ENCODE measurements at places on chromosomes 11 and 22.

DNA sequence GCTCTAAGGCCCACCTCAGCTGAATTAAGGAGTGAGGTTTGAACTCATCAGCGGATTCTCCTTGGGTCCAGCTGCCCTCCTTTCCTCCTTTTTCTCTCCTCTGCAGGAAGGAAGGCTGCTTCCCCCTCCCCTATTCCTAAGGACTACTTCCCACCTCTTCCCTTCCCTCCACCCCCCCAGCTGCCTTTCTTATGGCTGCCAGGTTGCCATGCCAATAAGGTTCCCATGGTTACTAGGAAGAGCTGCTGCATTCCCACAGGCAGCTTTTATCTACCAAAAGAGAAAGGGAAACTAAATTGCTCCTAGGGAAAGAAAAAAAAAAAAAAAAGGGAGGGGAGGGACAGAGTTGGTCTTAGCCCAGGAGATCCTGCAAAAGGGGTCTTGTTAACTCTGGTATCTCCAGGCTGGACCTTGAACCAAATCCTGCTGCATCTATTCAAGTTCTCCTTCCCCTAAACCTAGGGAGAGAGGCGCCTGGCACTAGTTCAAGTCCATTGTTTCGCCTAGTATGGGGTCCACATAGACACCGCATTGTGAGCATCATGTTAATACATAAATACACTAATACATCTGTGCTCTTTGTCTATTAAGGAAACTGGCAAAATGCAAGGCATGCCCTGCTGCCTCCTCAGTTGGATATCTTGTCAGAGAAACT lies 21.2 kb upstream of the FEZ1 start:
- peak; percentile 96 for DNase-seq

DNA sequence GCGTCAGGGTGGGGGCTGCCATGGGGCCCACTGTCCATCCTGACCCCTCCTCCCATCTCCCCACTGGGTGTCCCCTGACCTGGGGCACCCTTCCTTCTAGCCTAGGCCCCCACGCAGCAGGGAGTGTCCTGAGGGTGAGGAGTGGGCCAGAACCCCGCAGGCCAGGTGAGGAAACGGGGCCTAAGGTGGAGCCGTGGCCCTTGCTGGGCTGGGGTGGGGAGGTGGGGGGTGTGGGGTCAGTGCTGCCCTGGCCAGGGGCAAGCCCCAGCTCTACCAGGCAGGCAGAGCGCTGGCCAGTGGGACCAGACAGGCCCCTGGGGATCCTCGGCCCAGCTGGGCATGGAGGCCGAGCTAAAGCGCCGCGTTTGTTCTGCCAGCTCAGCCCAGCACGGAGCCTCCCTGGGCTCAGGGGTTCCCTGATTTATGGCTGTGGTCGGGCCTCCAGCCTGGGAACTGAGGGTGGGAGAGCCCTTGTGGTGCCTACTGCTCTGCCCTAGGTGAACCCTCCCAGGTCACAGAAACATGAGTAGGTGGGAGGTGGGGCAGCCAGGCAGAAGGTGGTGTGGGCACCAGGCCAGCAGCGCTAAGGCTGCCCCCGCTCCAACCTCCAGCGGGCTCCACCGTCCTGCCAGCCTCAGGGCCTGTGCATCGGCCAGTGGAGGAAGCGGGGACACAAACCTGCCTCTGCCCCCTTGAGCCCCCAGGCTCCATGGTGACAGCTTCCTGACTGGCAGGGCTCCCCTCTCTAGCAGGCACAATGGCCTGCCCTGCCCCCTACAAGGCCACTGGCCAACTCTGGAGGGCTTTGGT lies 22.4 kb downstream of the TRMU start:
- no peak for DNase-seq

- no peak for DNase-seq
Observed at GRCh38 chr11:28794405-28794804, 686.2 kb downstream of the METTL15 start.

- no peak for DNase-seq
Observed at GRCh38 chr11:66327171-66328030, 8.8 kb downstream of the RIN1 start.

- no peak for DNase-seq
Observed at GRCh38 chr22:22097727-22098228, 115.2 kb upstream of the TOP3B start.

DNA sequence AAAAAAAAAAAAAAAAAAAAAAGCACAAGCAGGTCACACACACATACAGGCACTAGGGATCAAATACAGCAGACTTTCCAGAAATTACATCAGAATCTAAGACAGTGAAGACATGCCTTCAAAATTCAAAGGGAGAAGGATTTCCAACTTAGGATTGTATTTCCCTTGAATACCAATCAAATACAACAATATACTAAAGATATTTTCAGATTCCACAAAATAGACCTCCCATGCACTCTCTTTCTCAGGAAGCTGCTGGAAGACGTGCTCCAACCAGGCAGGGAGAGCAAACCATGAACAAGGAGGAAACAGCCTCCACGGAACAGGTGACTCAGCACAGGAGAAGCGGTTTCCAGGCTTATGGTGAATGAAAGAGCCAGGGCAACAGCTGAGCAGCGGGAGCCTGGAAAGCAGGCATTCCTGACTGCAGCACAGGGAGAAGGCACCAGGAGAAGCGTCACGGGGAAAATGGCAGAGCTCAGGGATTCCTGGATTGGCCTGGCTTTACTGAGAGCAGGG lies 32.0 kb downstream of the TMEM184B start:
- peak; percentile 93 for DNase-seq

- no peak for DNase-seq
Observed at GRCh38 chr11:118193910-118194566, 17.6 kb upstream of the SCN2B start.

- DNase-seq = no peak
Observed at GRCh38 chr11:13053255-13053917, 44.3 kb downstream of the RASSF10 start.

DNA sequence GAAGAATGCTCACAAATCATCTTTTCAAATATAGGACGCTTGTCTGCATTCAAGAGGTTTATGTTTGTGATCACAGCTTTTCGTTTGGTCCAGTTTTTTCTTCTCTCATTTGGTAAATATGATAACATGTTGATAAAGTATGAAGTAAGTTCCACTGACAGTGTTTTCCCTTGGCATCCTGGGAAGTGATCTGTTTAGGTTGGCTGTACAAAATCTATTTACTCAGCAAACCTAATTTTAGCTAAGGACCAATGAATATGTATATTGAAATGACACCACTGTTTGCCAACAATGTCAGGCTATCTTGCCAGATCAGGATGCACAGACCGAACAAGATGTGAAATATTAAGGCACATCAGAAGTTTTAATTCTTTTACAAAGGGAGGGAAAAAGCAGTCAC lies 1230.8 kb downstream of the LRRC4C start:
- DNase-seq = no peak

- DNase-seq = no peak
Observed at GRCh38 chr11:35856756-35857155, 87.1 kb upstream of the LDLRAD3 start.

GRCh38 chr22:32686354-32686753 lies 115.2 kb upstream of the TIMP3 start:
- no peak for DNase-seq

- no peak for DNase-seq
Observed at GRCh38 chr22:37400719-37401118, 26.6 kb downstream of the ELFN2 start.

DNA sequence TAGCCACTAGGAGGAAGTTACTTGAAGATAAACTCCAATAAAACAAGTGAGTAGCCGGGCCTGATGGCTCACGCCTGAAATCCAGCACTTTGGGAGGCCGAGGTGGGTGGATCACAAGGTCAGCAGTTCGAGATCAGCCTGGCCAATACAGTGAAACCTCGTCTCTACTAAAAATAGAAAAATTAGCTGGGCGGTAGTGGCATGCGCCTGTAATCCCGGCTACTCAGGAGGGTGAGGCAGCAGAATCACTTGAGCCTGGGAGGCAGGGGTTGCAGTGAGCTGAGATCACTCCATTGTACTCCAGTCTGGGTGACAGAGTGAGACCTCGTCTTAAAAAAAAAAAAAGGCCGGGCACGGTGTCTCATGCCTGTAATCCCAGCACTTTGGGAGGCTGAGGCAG lies 34.0 kb upstream of the CLPB start:
- no peak for DNase-seq

DNA sequence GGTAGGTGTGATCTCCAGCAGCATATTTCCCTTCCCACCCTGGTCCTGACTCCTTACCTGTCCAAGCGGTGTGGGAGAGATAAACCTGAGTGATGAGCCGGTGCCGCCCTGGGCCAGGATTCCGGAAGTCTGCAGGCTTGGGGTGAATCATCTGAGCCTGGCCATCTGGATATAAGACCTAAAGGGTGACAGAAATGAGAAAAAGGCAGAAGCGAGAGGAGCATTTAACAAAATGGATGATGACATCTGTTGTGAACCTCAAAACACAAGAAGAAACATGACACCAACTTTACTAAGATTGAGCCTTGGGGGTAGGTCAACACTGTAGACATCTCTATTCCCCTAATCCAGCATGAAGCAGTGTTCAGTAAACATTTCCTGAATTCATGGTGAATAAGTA lies 62.8 kb downstream of the AAMDC start:
- no peak for DNase-seq

- DNase-seq = peak; percentile 66
Observed at GRCh38 chr22:30609260-30610185, 2.5 kb downstream of the TCN2 start.

DNA sequence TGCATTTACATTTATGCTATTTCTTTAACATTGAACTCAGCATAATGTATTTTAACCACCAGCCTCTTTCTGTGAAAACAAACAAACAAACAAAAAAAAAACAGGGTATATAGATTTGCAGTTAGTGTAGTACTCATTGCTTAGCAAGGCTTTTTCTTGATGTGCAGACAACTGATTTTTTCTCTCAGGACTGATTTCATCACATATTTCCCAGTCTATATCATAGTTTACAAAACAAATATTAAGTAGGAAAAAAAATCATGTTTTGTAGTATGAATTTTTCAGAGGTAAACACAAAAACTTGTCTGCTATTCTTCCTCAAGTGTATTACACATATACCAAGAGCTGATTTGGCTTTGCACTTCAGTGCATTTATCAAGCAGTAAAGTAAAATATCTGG lies 123.0 kb downstream of the PDE3B start:
- no peak for DNase-seq

DNA sequence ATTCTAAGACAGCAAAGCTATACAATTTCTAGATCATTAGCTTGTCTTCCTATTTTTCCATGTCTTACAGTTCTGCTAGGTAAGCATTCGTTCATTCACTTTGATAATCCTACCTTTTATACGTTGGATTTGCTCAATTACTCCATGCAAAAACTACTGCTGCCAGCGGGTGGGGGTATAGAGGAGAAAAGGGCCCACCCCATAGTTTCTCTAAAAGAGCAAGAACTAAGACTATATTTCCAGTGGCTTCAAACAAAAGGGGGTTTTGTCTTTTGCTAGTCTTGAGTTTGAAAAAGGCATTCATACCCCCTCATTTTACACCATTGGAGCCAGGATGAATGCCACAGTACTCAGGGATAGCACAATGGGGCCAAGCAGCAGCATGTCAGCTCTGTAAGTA lies 155.7 kb downstream of the WT1 start:
- peak; percentile 59 for DNase-seq

DNA sequence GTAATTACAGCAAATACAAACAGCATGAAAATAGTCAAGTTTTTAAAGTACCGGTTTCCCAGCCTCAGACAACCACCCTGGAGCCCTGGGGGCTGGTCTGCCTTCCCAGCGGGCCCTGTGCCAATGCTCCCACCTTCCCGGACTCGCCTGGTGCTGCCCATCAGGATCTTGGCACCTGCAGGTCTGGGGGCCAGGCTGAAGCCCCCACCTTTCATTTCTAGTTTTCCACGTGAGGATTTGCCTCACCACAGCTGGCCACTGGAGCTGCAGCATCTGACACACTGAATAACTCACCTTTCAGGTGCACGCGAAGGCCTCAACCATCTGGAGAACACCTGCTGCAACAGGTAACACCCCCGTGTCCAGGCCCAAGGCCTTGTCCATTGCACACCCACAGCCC lies 108.7 kb upstream of the THY1 start:
- DNase-seq = peak; percentile 29

DNA sequence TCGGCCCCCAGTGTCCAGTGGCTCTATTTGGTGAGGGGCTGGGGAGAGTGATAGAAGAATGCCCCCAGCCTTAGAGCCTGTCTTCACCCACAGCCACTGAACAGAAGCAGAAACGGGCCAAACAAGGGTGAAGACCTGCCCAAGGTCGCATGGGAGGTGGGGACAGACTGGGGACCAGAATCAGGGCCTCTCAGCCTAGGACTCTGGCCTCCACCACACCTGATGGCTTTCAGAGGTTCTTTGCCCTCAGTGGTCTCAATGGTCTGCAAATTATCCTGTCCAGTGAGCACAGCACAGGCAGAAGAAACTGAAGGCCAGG lies 4.5 kb upstream of the MYRF start:
- no peak for DNase-seq

- no peak for DNase-seq
Observed at GRCh38 chr11:99934008-99934407, 753.1 kb upstream of the ARHGAP42 start.

DNA sequence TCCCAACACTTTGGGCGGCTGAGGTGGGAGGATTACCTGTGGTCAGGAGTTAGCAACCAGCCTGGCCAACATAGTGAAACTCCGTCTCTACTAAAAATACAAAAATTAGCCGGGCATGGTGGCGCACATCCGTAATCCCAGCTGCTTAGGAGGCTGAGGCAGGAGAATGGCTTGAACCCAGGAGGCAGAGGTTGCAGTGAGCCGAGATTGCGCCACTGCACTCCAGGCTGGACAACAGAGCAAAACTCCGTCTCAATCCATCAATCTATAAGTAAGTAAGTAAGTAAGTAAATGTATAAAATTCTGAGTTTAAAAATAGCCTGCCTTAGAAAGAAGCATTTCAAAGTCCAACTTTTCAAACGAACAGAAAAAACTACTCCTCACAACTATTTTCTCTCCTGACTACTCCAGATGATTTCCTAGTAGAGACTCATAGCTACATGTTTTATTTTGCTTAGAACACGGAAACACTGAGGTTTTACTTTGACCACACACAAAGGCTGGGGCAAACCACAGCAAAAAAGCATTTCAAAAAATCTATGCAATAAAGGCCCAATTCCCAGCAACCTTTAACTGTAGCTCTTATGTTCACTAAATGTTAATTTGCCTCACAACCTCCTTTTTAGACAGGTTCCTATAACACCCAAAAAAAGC lies 16.3 kb downstream of the SPTY2D1 start:
- no peak for DNase-seq

DNA sequence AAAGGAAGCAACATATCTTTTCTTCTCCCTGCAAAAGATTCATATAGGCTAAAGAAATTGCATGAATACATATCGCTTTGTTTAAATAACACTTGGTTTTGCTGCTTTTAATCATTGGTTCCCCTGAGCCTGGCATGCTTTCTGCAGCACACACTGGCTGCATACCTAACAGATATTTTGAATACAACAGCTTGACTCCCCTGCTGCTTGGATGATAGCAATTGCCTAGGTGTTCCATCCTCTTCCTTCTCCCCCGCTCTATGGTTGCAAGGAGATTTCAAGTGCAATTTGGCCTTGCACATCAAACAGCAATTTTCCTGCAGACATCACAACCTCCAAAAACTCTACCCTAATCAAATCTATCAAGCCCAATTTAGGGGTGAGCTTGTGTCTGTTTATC lies 430.0 kb downstream of the NTM start:
- peak; percentile 58 for DNase-seq

- no peak for DNase-seq
Observed at GRCh38 chr22:46259374-46259773, 3.8 kb downstream of the PKDREJ start.

Measured in endodermal cell (in vitro differentiated cells).